Caki2 (cell line): ENCODE measurements at places on chromosomes 2 and 18.

DNA sequence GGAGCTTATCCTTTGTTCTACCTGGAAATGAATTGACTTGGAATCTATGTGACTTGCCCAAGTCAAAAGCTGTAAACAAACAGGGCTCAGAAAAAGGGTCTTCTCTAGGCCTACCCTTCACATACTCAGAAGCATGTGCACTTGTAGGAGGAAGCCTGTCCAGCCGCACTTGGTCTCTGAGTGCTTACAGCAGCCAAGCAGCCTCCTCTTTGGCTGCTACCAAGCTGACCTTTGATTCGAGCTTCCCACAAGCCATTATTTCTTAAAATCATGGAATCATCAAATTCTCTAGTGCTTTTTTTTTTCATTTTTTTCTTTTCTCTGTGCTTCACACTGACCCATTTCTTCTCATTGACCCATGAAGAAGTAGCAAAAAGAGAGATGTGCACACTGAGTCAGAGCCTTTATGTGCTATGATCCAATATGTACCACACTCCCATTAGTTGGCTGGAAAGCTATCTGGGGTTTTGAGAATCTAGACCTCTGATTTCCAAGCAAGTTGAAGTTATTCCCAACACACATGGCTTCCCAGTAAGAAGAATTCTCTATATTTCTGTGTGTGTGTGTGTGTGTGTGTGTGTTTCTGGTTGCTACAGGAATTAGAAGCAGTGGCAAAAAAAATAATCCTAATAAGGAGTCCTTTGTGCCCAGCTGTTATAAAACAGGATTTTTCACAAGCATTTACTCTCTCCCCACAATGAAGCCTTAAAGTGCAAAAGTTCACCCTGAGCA is 550.3 kb upstream of the TNP1 start:
- no peak for DNase-seq

DNA sequence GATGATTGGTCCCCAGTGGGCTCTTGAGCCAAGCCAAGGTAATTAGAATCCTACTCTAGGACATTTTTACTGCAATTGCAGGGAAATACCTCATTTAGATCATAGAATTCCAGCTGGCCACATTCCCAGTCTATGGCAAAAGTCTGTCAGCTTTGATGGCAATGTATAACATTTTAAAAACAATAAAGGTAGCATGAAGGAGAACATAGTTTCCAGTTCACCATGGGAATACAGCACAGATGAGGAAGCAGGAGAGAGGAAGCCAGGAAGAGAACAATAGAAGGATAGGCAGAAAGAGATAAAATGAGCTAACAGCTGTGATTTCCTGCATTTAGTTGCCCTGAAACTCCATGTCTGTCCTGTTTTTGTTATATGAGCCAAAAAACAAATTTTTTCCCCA is 897.3 kb upstream of the DDX18 start:
- no peak for DNase-seq

- DNase-seq = no peak
Measured at GRCh38 chr18:36160959-36161371, 26.3 kb upstream of the MOCOS start.

GRCh38 chr2:181004647-181005325 is 24.4 kb downstream of the UBE2E3 start:
- no peak for DNase-seq

- DNase-seq = no peak
Measured at GRCh38 chr2:149463328-149464002, 124.1 kb downstream of the MMADHC start.
